BJ (cell line): ENCODE measurements at places on chromosomes 1 and 21.

- DNase-seq: no peak
These were observed 6.9 kb upstream of the S100A2 start for GRCh38 chr1:153572569-153573015.

DNA sequence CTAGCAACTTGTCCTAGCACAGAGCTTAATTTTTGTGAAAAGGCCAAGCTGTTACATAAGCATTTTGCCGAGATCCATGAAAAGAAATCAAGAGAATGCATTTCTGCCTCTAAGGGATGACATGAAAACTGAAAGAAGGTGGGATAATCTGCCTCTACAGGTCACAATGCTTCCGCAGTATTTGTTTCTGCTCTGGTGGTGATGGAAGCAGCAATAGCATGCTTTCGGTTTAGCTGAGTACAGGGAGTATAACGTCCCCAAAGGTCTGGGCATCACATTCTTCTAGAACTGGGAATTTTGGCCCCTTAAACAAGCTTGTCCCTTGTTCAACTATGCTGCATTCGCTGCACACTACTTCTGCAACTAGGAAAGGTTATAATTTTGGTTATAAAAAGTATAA, 14.4 kb upstream of the MAGI3 start:
- no peak for DNase-seq

DNA sequence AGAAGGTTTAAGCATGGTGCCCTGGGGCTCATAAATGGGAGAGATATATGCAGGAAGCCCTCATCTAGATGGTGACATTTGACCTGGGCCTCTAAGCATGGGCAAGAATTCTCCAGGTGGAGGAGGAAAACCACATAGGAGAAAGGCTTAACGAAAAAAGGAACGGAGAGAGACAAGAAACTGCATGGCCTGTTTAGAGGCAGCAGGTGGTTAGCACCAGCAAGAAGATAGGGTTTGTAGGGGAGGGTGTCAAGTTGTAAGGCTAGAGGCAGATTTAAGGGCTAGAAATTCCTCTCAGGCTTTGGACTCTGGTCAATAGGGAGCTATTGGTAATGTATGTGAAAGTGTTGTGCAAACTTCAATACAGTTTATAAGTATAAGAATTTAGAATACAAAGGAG, 8.2 kb upstream of the MAPKAPK2 start:
- no peak for DNase-seq

DNA sequence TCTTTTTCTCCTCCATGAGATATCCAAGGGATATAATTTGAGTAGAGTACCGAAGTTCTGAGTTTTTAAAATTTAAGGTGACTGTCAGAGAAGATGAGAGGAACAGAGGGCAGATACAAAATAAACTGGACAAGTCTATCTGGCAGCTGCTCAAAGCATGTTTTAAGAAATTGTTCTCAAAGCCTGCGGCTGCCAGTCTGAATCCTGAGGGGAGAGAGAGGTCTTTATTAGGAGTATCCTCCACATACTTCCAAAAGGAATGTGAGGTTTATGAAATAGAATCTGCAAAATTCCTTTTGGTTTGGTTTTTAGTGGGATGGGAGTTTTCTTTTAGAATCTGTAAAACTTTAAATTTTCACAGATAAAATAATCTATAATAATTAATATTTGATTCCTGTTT, 41.3 kb downstream of the TTC13 start:
- no peak for DNase-seq

- DNase-seq: no peak
These were observed 4.3 kb upstream of the BSND start for GRCh38 chr1:54994355-54994990.

- DNase-seq: no peak
These were observed 7.6 kb upstream of the C1orf174 start for GRCh38 chr1:3907621-3908165.

DNA sequence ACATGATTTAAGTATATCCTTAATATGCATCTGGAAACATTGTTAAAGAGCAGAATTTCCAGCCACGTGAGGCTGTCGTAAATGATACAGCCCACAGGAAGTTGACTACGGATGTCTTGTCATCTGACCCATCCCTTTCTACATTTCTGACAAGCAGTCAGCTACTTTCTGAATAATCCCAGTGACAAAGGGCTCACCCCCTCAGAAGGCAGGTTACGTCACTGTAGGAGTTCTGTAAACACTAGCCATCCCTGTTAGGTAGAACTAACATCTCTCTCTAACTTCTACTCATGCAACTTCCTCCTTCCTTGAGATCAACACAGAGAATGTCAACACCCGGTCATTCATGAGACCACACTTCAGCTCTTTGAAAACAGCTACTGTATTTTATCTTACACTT, 259.2 kb downstream of the GREM2 start:
- no peak for DNase-seq

DNA sequence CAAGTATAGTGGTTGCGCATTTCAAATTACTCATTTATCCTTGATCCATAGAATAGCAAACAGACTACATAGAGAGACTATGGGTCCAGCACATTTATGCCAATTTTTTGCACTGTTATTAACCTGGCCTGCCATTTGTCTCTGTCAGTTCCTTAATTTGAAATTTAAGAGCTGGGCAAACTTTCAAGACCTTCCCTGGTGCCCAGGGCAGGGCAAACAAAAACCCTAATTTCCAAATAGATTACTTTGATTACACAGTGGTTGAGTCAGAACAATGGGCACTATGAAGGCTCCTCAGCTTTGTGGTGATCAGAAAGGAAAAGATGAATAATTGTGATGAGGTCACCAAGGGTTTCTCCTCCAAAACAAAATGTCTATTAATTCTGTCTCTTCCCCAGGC, 80.6 kb downstream of the TNFSF18 start:
- no peak for DNase-seq

- DNase-seq: peak; percentile 93
These were observed 69.8 kb downstream of the MPZL1 start for GRCh38 chr1:167791281-167792187.

GRCh38 chr1:20903437-20903836, 116.3 kb upstream of the HP1BP3 start:
- DNase-seq: no peak

GRCh38 chr1:223253916-223254315, 110.1 kb downstream of the SUSD4 start:
- no peak for DNase-seq

- no peak for DNase-seq
These were observed 29.4 kb downstream of the KCNJ6 start for GRCh38 chr21:37886726-37887299.

GRCh38 chr1:246753670-246754535, 29.7 kb downstream of the SCCPDH start:
- no peak for DNase-seq

DNA sequence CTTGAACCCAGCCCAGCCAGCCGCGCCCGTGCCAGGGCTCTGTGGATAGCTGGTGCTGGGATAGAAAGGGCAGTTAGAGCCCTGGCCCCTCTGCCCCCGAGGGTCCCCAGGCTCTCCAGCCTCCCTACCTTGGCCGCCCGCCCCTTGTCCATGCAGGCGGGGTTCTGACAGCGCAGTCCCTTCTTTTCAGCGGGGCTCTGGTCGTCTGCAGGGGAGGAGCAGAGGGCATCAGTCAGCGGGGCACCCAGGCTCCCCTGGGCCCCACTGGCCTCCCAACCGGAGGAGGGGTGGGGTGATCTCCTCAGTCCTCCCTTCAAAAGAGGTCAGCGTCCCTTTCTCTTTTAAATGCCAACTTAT, 4.9 kb upstream of the PLEKHG5 start:
- no peak for DNase-seq

- peak; percentile 21 for DNase-seq
These were observed 145.0 kb upstream of the DNAH14 start for GRCh38 chr1:224784265-224785039.

DNA sequence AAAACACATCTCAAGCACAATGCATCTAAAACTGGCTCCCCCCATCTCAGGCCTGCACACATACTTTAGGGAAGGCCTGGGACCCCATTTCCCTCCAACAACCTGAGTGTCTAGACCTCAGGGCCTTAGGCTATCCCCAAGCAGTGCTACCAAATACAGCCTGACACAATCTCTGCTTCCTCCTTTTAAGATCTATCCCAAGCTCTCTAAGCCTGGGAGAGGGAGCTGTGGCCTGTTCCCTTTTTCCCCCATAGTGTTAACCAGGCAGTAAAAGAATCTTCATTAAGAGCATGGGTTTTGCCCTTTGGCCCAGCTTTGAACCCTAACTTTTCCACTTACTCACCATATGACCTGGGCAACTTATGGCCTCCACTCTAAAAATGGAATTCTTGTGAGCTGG, 10.8 kb upstream of the COL8A2 start:
- no peak for DNase-seq

- peak; percentile 56 for DNase-seq
These were observed 25.1 kb upstream of the B3GALT2 start for GRCh38 chr1:193211539-193211938.

- no peak for DNase-seq
These were observed 59.0 kb downstream of the HUNK start for GRCh38 chr21:31931644-31932469.

DNA sequence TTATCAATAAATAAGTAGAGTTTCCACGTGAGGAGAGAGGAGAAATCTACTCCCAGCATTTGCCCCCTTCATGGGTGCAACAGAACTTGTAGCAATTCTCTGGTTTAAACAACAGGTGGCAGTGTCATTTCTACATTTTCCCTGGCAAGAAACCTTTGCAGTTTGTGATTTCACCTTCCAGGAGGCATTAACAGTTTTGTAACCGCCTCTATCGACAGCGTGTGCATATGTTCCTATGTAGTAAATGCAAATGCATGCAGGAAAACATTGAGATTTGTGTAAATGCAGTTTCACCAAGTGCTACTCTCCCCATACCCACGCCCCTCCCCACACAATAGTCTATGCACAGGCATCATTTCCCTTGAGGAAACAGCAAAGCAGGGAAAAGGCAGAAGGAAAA, 494.7 kb downstream of the SMYD3 start:
- DNase-seq: no peak

DNA sequence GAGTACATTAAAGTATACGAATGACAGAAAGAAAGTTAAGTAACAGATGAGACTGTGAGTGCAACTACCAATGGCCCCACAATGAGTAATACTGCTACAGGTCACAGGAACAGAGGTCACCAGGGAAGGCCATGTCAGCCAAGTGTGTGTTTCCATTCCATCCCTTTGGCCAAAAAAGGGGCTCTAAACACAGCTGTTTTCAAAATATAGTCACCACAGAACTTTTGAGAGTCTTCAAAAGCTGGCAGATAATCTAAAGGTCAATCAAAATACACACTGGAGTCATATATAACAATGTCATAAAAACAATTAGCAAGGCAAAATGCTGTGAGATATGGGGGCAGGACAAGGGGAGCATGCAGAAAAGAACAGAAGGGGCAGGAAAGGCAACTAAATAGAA, 10.2 kb downstream of the USP24 start:
- no peak for DNase-seq

DNA sequence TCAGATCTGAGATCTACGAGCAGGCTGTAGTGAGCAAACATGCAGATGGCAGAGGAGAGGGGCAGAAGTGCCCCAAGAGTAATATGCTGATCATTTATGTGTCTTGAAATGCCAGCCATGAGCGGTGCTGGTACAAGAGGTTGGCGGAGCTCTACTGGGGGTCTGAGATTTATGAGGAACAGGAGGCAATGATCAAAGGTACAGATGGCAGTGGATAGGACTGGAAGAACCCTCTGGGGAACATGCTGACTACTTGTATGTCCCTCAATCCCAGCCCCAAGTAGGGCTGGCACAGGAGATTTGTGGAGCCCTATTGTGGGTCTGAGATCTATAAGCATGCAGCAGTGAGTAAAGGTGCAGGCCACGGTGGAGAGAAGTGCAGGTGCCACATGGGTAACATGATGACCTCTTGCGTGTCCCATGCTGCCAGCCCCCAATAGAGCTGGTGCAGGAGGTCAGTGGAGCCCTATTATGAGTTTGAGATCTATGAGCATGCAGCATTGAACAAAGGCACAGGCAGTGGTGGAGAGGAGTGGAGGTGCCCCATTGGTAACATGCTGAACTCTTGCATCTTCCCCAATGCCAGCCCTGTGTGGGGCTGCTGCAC, 97.2 kb upstream of the ZNF678 start:
- DNase-seq: no peak

DNA sequence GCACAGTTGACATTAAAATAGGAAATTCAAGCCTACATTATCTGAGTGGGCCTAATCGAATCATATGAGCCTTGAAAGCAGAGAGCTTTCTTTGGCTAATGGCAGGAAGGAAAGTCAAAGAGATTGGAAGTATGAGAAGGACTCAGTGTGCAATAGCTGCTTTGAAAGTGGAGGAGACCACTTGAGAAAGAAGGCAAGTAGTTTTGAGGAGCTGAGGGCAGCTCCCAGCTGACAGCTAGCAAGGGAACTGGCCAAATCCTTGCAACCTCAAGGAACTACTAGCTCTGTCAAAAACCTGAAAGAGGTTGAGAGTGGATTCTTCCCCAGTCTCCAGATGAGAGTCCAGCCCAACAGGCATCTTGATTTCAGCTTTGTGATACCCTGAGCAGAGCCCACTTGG, 149.0 kb upstream of the CACYBP start:
- DNase-seq: no peak

- no peak for DNase-seq
These were observed 61.1 kb downstream of the FHAD1 start for GRCh38 chr1:15308135-15308534.

DNA sequence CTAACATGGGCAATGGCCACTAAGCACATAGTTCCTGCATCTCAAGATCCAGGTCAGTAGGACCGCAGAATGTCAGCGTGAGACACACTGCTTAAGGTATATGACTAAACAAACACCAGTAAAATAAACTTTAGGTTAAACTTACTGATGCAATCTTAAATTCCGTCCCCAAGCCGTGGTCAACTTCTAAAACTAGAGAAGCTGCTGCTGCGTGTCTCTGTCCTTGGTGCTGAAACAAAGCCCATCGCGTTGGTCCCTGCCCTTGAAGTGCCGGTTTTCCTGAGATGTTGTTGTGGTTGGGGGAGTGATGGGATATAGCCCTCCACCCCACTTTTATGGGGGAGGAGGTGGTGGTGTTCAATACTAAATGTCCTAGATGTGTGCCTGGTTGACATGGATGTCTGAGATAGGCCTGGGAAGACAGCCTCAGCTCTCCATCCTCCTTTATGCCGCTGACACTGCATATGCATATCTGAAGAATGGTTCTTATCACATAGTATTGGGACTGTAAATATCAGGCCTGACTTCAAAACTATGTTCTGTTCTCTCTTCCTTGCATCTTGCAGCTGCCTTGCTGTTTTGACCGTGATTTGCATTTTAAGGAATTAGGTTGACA, 72.0 kb upstream of the KCNA3 start:
- no peak for DNase-seq

- DNase-seq: no peak
These were observed 192.9 kb upstream of the GALNT2 start for GRCh38 chr1:229874136-229874535.

DNA sequence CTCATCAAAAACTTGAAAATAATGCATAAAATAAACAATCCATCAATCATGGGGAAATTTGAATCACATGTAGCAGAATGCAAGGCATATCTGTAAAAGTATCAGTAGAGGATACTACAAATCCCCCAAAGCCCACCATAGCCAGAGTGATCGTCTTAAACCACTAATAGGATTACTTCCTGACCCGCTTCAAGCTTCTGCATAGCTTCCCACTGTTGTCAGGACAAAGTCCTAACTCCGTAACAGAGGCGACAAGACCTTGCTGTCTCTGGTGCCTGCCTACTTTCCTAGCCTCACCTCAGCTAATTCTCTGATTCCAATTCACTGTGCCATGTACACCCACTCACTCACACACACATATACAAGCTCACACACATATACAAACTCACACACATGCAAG, 161.2 kb upstream of the NFIA start:
- DNase-seq: no peak
